ENCODE measurements at places on chromosomes 6 and 20.

- DNase-seq: no peak
Observed at GRCh38 chr20:34864216-34864615, 8.4 kb downstream of the GGT7 start.

- DNase-seq: no peak
Observed at GRCh38 chr6:18395177-18395855, 8.2 kb downstream of the RNF144B start.

- no peak for DNase-seq
Observed at GRCh38 chr6:1700278-1700967, 90.7 kb downstream of the FOXC1 start.

GRCh38 chr6:128305228-128305627 lies 215.2 kb downstream of the PTPRK start:
- DNase-seq: no peak

DNA sequence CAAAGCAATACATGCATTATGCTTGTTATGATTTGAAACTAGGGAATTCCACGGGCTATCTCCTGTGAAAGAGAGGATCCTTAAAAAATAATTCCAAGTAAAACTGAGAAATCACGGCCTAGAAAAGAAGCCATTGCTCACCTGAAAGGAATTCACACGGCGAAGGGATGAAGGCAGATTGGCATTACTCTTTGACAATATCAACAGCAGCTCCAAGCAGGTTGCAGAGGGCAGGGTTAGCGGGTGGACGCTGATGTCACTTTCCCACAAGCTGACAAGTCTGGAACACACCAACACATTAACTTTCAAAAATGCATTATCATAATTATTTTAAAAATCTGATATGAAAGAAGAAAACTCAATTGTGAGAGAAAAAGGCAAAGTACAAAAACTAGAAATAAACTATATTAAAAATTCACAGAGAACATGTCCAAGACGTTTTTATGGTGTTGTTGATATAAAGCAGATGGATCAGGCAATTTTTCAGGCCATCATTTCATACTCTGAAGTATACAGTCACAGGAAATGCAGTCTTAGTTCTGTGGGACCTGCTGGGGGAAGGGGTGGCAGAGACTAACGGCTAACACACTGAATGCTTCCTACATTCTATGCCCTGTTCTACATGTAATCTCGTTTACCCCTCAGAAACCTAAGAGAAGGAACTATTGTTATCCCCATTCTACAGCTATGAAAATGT lies 108.3 kb downstream of the UBE3D start:
- no peak for DNase-seq

- DNase-seq: peak; percentile 14
Observed at GRCh38 chr20:19995220-19995863, 21.8 kb upstream of the NAA20 start.

DNA sequence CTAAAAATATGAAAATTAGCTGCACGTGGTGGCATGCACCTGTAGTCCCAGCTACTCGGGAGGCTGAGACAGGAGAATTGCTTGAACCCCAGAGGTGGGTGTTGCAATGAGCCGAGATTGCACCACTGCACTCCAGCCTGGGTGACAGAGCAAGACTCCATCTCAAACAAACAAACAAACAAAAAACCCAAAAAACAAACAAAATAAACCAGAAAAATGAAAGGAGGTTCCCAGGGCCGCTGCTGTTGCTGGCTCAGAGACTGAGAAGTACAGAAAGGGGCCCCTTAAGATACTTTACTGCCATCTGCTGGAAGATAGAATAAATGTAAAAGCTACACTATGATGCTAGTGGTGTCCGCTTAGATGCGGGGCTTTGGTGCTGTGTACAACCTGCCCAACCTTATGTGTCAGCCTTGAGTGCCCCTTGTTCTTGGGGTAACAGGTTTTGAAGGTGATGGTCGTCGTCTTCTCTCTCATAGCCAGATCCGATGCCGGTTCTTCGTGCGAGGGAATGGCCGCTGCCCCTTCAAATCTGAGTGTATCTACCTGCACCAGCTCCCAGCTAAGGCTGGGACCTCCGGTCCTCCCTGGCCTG lies 2.8 kb upstream of the FANCE start:
- no peak for DNase-seq

- no peak for DNase-seq
Observed at GRCh38 chr20:17617868-17618672, 48.2 kb downstream of the DSTN start.

- no peak for DNase-seq
Observed at GRCh38 chr6:35729722-35730121, 7.1 kb upstream of the ARMC12 start.

DNA sequence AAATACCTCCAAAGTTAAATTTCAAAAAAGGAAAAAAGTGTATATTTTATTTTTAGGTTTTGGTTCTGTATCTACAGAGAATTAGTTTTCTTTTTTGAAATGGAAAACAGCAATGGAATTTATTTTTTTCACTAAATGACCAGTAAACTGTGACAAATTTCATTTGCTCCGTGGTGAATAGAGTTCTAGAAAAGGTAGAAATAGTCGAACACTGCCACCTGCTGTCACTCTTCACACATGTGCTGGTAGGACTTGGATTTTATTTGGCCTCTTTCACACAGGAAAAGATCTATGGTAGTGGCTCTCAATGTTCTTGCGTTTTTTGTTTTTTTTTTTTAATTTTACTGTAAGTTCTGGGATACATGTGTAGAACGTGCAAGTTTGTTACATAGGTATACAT lies 312.5 kb downstream of the EYA4 start:
- DNase-seq: no peak

DNA sequence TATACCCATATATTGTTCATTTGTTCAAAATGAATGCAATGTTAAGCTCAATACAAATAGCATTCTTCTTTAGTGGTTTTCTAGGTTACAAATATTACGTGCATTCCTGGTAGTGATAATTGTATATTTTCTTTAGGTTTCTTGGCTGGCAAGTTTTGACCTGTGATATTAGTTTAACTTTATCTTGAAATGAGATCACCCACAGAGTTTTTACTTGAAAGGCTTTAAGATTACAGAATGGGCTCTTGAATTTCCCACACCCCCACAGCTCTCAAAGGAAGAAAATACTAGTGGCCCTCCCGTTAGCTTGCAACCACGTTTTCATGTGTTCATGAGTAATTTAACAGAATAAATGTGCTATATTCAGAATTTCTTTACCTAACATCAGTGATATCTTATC lies 1315.5 kb upstream of the GJE1 start:
- no peak for DNase-seq

GRCh38 chr6:38477680-38478260 lies 162.0 kb downstream of the BTBD9 start:
- DNase-seq: no peak

DNA sequence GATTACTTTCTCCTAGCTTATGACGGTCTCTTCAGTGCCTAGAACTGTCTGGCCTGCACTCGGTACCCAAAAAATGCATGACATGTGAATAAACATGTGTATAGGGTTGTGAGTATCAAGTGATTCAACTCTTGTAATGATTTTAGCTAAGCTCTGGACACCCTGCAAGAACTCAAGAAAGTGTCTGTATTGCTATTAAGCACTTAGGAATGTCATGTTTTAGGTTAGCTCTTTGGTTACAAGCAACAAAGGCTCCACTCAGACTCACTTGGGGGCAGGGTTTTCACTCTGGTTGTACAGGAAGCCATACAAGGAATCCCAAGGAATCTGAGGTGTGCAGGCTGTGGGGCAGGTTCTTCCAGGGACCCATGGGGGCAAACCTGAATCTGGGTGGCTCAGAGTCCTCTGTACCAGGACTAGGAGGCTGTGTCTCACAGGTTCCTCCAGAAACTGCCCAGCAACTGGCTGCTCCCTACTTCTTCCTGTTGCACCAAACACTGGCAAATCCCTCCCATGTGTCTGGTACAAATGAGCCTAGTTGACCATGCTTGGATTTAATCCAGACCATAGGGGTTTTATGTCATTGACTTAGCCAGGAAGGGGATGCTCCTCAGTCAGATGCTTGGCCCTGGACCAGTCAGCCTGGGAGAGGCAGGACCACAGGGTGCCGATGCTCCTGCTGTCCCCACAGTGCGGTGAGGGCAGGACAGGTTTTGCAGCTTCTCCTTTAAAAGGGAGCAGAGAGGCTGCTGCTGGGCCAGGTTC lies 77.9 kb upstream of the CDH4 start:
- no peak for DNase-seq

GRCh38 chr6:2517401-2517800 lies 233.3 kb downstream of the MYLK4 start:
- no peak for DNase-seq

- DNase-seq: no peak
Observed at GRCh38 chr6:167462514-167463312, 137.8 kb downstream of the TTLL2 start.

DNA sequence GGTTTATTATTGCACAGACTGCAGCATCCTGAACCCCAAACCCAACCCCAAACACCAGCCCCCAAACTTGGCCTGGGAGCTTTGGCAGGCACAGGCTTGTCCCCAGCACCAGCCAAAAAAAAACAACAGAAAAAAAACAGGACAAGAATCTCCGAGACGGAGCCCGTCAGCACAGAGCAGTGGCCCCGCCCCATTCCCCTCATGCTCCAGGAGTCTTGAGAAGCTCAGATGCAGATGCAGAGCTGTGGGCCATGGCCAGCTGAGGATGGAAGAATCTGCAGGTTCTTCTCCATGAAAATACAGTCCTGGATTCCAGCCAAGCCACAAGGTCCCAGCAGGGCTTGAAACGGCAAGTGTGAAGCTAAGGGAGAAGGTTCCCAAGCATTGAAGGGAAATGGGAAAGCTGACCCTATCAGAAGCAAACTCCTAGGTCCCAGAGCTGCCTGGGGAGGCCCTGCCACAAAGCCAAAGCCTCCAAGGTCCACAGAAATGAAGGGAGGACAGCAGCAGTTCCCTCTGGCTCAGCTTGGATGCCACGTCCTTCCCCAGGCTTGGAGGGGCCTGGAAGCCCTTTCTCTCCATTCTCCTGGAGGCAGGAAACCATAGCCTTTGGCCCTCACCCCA lies 75.2 kb downstream of the JPH2 start:
- no peak for DNase-seq

DNA sequence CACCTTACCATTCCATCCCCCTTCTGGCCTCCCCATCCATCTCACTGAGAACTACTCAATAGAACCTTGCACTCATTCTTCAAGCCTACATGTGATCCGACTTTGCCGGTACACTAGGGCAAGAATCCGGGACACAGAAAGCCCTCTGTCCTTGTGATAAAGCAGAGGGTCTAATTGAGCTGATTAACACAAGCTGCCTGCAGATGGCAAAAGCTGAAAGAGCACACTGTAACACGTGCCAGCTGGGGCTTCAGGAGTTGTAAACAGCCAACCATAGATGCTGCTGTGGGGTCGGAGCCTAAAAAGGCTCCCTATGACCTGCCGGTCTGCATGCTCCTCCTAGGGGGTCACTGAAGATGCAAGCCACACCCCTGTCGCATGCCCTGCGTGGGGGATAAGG lies 124.1 kb downstream of the RNF144B start:
- DNase-seq: no peak

DNA sequence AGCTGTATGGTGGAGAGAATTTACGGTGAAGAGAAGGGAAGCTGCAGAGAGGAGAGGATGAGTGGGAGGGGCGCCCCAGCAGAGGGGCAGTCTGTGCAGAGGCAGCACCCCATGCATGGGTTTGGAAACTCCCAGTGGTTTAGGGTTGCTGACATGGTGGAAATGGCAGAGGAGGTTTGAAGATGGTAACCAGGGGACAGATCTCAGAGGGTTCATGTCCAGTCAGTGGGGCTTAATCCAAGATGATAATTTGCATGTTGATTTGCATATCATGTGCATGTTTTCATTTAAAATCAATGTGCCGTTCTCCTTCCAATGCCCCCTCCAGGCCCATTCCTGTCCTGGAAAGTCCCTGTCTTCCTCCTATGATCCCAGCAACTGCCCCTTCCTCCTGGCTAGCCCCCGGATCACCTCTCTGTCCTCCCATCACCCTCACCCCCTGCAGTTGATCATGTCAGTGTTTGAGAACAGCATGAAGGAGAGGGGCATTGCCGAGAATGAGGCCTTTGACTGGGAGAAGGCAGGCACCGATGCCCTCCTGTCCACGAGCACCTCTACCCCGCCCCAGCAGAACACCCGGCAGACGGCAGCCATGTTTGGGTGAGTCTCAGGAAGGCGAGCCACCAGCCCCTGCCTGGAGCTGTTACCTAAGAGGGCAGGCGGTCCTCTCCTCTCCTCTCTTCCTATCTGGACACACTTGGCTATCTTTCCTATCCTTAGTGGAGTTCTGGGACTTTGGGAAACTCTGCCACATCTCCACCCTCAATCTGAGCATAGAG lies 14.3 kb downstream of the TTBK1 start:
- DNase-seq: no peak

DNA sequence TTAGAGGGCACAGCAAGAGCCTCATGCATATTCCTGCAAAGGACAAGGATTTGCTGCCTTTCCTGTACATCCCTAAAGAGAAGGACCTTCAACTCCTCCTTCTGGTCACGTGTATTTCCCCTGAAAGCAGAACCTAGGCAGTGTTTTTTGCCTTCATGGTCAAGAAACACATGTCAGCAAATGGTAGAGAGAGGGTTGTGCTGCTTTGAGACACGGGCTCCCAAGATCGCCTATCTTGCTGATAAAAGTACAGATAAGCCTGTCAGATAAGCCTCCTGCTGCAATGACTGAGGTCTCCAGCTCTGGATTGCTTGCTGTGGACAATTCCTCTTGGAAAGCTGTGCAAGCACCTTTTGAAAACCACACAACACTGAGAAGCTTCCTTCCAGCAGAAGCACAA lies 580.8 kb downstream of the CBLN4 start:
- DNase-seq: no peak

DNA sequence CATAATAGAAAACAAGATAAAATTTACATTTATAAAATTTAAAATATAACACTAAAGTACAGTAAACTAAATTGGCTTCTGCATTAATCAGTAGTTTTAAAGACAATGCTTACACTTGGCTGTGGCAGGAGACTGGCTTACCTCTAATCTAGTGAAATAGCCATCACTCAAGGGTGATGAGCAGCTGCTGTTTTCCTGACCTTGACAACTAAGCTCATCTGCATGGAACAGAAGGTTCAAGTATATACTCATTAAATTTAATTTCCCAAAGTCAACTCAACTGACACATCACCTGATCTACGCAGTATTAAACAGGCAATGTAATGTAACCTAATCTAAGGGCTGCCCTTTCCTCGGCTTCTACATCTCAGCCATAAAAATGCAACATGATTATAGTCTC lies 14.5 kb downstream of the TMX4 start:
- no peak for DNase-seq

- DNase-seq: no peak
Observed at GRCh38 chr6:467671-468082, 76.1 kb downstream of the IRF4 start.

DNA sequence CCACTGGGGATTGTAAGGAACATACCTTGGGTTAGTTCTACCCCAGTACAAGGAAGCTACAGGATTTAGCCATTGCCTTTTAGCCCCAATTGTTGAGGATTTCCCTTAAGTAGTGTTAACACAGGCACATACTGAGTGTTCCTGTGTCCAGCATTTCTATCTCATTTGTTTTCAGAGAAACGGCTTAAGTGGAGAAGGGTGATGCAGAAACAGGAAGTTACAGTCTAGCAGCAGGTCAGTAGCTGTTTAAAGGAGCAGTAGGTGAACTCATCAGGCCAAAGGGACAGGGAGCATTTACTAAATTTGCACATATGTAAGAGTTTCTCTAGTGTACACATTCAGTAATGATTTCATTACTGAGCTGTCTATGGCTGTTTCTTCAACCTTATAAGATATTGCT lies 644.2 kb upstream of the GJE1 start:
- no peak for DNase-seq

Measured in stimulated activated CD4-positive, alpha-beta T cell treated with anti-CD3 and anti-CD28 coated beads, Interleukin-15, amount 100 ng/mL, for 48 hours (primary cell).